Amniotic epithelial cell (primary cell): ENCODE measurements at places on chromosomes 1 and 21.

- DNase-seq, result no peak
Observed at GRCh38 chr1:40399984-40400704, 26.6 kb downstream of the SMAP2 start.

- DNase-seq, result no peak
Observed at GRCh38 chr1:119345398-119345797, 23.2 kb upstream of the HAO2 start.

GRCh38 chr21:42455196-42455595, 40.8 kb downstream of the RSPH1 start:
- DNase-seq, result no peak

GRCh38 chr1:97906567-97907241, 14.1 kb downstream of the DPYD start:
- peak; percentile 87 for DNase-seq

GRCh38 chr1:228352677-228353481, 53.8 kb downstream of the TRIM11 start:
- no peak for DNase-seq

DNA sequence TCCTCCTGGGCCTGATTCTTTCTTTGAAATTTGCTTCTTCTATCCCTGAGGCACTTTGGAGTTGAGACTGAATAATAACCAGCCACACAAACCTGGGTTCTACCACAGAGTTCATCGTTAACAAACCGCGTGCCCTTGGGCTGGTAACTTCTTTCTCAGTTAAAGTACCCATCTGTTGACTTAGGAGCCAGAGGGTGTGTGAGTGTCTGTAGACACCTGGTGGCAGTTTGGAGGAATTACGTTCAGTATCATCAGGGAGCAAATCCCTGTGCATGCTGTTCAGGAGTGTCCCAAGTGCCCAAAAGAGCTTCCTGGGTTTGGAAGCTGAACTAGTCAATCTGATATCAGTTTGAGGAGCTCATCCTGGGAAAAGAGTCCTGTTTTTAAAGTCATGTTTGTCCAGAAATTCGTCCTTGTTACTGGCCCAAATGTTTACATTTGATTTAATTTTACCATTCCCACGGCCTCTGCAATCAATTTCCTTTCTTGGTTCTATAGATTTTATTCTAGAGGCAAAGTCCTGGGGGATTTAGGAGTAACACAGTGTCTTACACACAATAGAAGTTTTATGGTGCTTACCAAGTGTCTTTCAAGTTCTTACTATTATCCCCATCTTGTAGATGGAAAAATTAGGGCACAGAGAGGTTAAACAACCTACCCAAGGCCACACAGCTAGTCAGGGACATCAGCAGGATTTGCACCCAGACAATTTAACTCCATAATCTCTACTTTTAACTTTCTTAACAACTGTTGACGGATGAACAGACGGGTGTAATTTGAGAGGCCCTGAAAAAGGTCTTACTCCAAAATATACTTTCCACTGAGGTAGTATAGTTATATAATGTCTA, 26.7 kb upstream of the RPTN start:
- peak; percentile 62 for DNase-seq

- peak; percentile 95 for DNase-seq
Observed at GRCh38 chr1:100530880-100531487, 7.0 kb upstream of the GPR88 start.

- no peak for DNase-seq
Observed at GRCh38 chr1:150808846-150809245, 786 bp upstream of the CTSK start.

- no peak for DNase-seq
Observed at GRCh38 chr1:209861242-209861641, 33.5 kb downstream of the UTP25 start.
